MCF 10A (cell line): ENCODE measurements at places on chromosomes 11 and 22. TPM values are rescaled to one million over a fixed set of nuclear protein-coding genes. Genes with fewer than 3 reads are reported as not detected.
A peak's percentile ranks its signal among the peaks of the same experiment; 100 is the strongest.

DNA sequence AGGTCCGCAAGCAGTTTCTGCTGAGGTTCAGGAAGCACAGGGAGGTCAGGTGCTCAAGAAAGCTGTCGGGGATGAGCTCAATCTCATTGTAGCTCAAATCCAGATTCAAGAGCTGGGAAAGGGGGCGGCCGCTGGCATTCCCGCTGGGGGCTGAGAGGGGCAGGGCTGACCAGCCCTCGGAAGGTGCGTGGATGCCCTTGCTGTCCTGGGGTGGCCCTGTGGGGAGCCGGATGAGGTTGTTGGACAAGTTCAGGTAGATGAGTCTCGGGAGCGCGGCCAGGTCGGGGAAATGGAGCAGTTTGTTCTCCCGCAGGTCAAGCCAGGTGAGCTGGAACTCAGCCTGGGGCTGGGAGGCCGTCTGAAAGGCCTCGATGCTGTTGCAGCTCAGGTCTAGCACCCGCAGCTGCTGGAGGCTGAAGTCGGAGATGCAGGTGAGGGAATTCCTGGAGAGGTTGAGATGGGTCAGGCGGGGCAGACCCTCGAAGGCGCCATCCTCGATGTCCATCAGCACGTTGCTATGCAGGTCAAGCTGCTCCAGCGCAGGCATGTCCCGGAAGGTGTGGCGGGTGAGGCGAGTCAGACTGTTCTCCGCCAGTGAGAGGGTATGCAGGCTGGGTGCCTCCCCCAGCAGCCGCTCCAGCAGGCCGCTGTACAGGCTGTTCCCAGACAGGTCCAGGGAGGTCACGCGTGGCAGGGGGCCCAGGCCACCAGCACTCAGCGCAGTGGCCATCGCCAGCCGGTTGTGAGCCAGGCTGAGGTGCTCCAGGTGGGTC is 9.8 kb downstream of the LRRC32 start:
- H3K4me1 ChIP-seq, result no peaks in the 10 kb centered on the region
- H3K27ac ChIP-seq, result no peak overlapping the region
- H3K27me3 ChIP-seq, result no peaks in the 10 kb centered on the region
- no peak for DNase-seq
- H3K36me3 ChIP-seq, result no peaks in the 10 kb centered on the region

DNA sequence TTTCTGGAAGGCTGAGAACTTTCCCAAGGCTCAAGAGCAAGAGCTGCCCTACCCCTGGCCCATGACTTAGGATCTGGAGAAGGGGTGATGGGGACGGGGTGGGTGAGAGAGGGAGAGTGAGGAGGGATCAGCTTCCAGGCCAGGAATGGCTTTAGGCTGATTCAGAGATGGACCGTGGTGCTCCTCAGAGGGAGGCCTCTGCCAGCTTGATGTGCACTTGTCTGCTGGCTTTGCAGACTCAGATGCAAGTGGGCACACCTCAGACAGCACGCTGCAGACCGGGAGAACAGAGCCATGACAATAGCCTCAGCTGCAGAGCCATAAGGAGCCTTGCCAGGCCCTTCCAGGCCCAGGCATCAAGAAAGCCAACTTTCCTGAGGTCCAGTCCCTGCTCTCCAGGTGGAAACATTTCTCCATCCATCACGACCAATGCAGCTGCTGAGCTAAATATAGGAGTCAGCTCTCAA is 41.3 kb downstream of the ALX4 start:
- H3K4me3 ChIP-seq, result no peak overlapping the region
- no peak overlapping the region for H3K27ac ChIP-seq
- no peaks in the 10 kb centered on the region for H3K36me3 ChIP-seq
- no peaks in the 10 kb centered on the region for H3K4me1 ChIP-seq
- DNase-seq, result no peak
- H3K27me3 ChIP-seq, result no peaks in the 10 kb centered on the region

DNA sequence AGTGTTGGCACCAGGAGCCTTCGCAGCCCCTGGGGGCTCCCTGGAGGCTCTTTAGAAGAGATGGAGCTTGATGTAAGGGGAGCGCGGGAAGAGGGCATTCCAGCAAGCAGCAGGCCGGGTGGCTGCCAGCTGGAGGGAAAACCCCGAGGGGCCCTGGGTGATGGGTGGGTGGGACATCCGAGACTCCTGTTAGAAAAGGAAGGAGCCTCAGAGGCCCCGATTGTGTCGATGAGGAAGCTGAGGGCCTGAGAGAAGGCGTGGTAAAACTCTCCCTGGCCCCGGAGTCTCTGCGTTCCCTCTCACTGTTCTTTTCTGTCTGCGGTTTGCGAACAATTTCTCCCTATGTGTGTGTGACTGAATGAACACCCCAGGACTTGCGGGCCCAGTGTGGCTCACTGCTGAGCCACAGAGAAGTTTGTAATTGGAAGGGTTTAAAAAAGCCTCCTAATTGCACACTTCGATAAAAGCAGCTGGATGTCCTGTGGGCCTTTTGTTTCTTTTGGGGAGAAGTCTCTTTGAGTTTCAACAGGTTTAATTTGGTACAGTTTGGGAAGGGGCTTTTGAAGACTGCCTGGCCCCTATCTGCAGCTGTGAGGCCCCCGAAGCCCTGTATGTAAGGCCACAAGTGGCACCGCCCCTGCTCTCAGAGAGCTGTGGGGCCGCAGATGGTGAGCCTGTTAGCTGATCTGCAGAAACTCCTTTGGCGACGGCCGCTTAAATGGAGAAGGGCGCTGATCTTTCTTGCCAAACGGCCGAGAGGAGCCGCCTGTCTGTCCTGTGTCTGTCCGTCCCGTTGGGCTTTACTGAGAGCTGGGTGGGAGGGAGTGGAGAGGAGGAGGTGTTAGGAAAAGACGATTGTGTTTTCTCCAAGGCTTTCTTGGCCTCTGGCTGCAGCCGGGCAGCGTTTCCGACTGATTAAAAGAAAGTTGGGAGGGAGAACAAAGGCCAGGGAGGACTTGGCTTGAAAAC is 2.0 kb downstream of the FBLN1 start:
- H3K4me3 ChIP-seq, result peak overlapping the region; percentile 85
- peak; percentile 57 for DNase-seq
- H3K27ac ChIP-seq, result peak overlapping the region; percentile 86
- no peaks in the 10 kb centered on the region for H3K27me3 ChIP-seq

Gene HEPN1
- total RNA-seq, result not detected in 2 replicates

Gene MS4A4A
- not detected in 2 replicates for total RNA-seq

Gene OR52H1
- total RNA-seq, result not detected in 2 replicates

Gene TEX54
- total RNA-seq, result not detected in 2 replicates

Gene DYNC2H1
- total RNA-seq, result 23.0 and 23.5 TPM in 2 replicates

Gene EPS8L2
- 109 and 119 TPM in 2 replicates for total RNA-seq
